NCI-H1417 (cell line): ENCODE measurements at places on chromosomes 16 and 17.

- DNase-seq, result peak; percentile 15
These were observed 769.0 kb downstream of the KCNJ2 start for GRCh38 chr17:70938336-70938735.

- DNase-seq, result no peak
These were observed 74.2 kb downstream of the PLXDC1 start for GRCh38 chr17:39077252-39077651.

- no peak for DNase-seq
These were observed 40.0 kb downstream of the IL21R start for GRCh38 chr16:27441998-27442397.

DNA sequence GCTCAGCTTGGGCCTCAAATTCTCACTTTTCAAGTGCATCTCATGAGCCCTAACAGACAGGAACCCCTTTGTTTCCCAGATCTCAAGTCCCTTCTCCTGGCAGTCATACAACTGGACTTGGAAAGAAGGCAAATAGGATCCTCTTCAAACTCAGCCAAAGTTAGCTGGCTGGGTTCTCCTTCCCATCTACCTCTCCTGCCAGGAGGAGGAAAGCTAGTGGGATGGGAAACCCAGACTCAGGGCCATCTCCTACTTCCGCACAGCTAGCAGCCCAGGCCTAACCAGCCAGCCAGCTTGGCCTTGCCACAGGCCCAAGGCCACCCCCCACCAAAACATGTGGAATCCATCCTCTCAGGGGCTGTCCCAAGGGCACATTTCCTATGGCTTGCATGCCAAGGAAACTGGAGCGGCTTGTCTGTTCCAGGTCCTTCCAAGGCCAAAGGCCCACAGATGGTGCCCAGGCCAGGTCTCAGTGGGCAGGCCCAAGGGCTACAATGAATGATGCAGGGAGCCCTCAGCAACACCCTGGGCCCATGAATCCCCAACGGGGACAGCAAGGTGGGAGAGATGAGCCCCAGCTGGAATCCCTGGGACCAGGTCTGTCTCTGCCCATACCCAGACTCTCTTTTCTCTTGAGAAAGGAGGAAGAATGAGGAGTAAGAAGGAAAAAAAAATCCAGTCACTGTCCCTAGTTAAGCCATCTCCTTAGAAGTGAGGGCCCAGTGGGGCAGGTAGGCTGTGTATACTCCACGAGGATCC, 1.7 kb downstream of the SMARCD2 start:
- no peak for DNase-seq

DNA sequence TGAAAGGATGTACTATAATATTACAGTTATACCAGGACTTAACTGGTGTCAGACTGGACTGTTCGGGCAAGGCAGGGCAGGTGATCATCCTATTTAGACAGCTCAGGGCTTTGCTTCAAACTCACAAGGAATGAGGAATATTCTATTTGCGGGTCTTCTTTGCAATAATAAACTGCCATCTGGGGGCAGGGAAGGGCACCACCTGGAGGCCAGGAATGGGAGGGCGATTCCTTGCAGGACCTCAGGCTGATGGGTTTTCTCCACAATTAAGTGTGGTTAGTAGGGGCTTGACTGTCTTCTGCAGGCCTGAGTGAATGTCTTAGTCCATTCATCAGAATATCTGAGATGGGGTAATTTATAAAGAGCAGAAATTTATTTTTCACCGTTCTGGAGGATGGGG, 424.1 kb downstream of the CA10 start:
- DNase-seq, result no peak

- no peak for DNase-seq
These were observed 16.1 kb upstream of the ARHGAP44 start for GRCh38 chr17:12773153-12773552.

- DNase-seq, result no peak
These were observed 533 bp downstream of the SLC6A4 start for GRCh38 chr17:30234964-30235363.

- DNase-seq, result no peak
These were observed 57.1 kb downstream of the SPECC1 start for GRCh38 chr17:20066253-20066652.
